ENCODE measurements at places on chromosomes 12 and 14.

- DNase-seq = no peak
These were observed 2.8 kb upstream of the C12orf43 start for GRCh38 chr12:121018860-121019617.

DNA sequence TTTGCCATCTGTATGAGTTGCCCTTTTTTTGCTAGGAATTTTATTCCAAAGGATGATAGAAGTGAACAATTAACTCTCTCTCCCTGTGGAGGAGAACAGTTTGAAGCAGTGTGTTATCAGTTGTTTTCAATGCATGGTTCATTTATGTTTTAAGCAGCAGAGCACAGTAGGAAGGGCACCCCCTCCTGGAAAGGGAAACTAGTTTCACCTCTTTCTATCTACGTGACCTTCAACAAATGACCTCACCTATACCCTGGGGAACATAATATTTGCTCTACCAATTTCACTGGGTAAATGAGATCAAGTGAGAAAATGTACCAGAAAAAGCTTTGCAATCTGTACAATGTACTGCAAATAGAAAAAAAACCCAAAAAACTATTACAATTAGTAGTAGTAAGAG is 5.4 kb upstream of the DCP1B start:
- no peak for DNase-seq

GRCh38 chr12:19801941-19802340 is 362.6 kb downstream of the AEBP2 start:
- DNase-seq = no peak

DNA sequence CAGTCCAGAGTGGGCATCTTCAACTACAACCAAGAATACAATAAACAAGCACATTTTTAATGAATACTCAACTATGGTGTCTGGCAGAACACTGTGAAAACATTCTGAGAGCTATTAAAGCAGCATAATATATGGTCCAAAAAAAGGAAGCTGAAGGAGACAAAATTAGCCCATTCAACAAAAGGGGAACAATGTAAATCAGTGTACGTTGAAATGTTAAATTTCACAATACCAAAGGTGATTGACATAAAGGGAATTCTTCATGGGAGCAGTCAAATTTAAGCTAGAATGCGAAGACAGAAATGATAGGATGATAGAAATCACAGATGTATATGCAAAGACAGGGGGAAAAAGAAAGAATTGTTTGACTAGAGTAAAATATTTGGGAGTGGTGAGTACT is 41.3 kb upstream of the SYCP3 start:
- no peak for DNase-seq

DNA sequence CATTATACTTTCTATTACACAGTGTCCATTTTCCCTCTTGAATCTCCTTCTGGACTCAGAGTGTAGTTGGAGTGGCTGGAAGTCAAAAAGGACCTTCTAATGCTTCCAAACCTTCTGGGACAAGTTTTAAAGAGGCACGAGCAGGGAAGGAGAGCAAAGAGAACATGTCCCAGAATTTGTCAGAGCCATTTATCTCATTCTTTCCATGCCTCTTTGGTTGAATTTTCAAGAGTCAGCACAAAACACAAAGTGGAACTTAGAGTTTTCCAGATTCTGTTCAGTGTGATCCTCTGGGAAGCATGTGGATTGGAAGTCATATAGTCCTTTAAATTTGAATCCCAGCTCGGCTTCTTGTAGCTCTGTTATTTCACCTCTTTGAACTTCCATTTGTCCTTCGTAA is 138.2 kb upstream of the PWP1 start:
- DNase-seq = no peak

DNA sequence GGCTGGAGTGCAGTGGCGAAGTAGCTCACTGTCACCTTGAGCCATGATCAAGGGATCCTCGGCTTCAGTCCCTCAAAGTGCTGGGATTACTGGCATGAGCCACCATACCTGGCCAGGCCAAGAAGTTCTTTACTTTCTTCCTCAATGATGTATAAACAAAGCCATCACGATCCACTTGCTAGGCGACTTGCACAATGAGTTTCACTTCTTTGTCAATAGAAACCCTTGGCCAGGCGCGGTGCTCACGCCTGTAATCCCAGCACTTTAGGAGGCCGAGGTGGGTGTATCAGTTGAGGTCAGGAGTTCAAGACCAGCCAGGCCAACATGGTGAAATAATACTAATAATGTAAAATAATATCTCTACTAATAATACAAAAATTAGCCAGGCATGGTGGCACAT is 14.4 kb upstream of the SPSB2 start:
- DNase-seq = no peak

DNA sequence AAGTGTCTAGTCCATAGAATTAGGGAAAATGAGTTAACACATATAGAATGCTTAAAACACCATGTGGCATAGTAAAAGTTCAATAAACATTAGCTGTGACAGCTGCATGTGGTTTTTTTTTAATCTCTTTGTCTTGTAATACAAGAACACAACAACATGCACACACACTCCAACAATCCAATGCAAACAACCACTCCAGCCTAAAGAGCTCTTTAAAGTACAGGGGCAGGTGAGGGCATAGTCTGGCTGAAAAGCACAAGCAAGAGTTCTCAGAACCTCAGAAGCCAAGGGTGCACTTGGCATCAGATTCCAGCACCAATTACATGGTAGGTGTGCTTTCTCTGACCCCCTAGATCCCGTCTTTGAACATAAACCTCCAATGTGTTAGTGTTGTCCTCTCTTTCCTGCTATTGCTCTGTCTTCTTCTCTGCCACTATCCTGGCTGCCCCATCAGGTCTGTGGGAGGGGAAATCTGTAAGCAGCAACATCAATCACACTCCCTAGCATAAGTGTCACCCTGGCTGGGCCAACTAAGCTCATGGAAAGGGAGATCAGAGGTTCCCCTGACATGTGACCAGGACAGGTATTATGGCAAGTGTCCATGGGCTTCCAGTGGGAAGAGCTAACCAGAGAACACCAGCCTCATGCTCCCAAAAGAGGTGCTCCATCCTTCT is 91.0 kb downstream of the SLC8A3 start:
- DNase-seq = no peak

DNA sequence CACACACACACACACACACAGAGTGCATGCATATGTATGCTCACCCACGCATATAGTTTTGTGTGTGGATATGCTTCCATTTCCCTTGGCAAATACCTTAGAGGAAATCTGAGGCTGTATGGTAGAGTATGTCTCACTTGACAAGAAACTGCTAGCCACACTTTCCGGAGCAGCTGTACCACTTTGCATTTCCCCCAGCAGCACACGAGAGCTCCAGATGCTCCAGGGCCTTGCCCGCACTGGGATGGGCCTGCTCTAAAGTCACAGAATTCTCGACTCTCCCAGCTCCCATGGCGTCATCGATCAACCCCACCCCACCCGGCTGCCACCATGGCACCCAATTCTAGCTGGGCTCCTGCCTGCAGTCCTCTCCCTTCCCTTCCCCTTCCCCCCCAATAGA is 21.9 kb downstream of the CLMN start:
- DNase-seq = no peak

DNA sequence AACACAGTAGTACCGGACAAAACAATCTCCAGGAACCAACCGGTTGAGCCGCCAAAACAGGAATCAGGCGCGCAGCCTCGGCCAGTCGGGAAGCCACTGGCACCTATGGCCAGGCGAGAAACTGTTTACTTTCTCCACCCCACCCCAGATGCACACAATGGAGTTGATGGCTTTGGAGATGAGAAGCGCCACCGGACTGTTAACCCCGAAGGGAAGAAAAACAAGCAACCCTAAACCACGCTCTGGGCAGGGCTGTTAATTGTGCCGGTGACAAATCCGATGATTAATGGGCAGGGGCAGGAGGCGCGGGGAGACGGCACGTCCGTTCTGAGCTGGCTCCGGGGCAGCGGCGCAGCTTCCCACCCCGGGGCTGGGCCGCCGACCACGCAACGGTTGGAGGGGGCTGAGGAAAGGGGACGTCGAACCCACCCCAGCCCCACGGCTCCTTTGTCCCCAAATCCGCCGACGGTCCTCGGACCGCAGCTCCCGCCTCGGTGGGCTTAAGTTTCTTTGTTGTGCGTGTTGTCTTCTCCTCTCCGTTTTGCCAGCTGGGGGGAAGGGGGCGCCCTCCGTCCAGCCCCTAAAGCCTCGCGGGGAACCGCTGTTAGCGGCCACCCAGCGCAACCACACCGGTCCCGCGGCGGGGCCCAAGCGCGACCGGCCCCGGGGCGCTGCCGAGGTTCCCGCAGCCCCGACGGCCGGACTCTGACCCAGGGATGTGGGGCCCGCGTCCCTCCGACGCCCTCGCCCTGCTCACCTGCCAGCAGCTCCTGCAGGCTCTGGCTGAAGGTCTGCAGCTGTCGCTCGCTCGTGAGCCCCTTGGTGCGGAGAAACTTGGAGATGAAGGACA is 790 bp downstream of the BTG1 start:
- peak; percentile 87 for DNase-seq

GRCh38 chr12:132153501-132154340 is 9.5 kb downstream of the NOC4L start:
- peak; percentile 77 for DNase-seq

GRCh38 chr12:109274381-109274780 is 34.7 kb downstream of the FOXN4 start:
- no peak for DNase-seq

GRCh38 chr12:116502989-116503496 is 56.1 kb upstream of the MAP1LC3B2 start:
- no peak for DNase-seq

DNA sequence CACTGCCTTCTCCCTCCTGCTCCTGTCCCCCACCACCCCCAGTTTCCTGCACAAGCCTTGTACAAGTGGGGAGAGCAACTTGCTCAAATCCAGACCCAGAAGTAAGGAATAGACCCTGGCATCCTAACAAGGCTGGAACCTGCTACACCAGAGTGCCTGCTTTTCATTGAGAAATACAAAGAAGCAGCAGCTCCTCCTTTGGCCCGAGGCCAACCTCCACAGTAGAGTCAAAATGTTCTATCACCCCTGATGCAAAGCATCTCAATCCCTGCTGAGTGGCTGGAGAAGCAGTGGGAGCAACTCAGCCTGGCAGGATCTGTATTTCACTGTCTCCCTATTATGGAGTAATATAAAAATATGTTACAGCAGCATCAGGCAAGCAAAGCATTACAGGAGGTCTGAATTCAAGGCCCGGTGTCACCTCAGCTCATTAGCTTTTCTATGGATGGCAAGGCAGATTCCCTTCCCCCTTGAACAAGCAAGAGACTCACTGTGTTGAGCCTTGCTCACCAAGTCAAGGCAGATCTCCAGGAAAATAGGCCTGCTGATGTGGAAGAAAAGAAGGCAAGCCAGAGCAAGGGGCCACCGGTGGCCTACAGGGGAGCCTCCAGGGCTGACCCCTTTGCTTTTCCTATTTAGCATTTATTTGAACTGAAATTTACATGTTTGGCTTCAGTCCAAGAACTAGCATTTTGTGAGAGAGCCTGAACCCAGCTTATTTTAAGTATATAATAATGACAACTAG is 186.3 kb upstream of the EGLN3 start:
- DNase-seq = no peak

DNA sequence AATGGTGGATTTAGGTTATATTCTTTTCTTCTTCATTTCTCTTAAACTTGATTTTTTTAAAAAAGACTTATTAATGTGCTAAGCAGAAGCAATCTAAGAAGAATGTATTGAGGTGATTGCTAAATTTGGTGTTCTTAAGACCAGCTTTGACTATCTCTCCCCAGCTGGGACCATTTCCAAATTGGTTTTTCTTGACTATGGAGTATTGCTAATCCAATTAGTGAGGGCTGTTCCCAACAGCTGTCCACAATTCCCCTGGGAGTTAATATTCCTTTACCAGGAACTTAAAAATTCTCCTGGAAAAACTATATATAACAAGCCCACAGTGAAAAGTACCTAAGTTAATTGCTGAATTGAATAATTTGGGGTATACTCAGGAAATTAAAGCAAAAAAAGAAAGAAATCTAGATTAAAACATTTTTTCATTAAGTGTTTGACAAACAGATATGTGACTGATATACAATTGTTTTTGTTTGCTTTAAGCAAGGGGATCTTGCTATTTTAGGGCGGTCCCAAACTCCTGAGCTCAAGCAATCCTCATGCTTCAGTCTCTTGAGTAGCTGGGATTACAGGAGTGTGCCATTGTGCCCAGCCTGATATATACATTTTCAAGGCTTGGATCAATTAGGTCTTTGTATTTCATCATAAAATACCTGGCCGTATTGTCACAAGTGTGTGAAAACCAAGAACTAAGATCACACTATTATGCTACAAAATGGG is 105.0 kb downstream of the FAR2 start:
- DNase-seq = no peak

GRCh38 chr14:101408077-101408831 is 153.0 kb upstream of the DIO3 start:
- no peak for DNase-seq

- DNase-seq = no peak
These were observed 179.8 kb downstream of the DERA start for GRCh38 chr12:16090974-16091373.

- DNase-seq = peak; percentile 7
These were observed 756.5 kb upstream of the TBX3 start for GRCh38 chr12:115440438-115440837.

DNA sequence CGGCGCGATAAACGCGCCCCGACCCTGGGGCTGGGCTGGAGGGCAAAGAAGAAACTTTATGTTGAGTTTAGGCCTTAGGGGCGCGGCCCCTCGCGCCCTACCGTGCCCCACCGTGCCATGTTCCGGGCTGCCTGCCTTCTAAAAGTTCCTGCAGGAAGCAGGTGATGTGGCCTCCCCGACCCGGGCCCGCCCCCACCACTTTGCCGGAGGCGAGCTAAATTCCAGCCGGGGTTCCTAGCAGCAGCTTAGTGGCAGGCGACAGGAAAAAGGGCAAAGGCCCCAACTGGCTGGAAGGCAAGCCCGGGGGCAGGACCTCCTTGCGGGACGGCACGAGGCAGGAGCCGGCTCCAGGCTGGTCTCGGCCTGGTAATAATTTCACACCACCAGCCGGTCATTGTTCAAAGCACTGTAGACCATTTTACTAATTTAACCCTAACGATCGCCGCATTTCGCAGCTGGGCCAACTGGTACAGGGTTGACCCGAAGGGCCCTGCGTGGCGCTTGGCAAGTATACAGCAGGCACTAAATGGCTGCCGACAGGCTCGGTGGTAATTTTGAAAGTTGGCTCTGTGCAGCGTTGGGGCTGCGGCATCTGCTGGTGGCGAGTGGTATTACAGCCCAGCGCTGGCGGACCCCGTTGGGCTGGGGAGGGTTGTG is 895 bp upstream of the CCDC88C start:
- peak; percentile 80 for DNase-seq

GRCh38 chr12:45794422-45794821 is 64.9 kb downstream of the ARID2 start:
- DNase-seq = no peak

GRCh38 chr12:25194722-25195055 is 271 bp downstream of the DNAI7 start:
- DNase-seq = no peak

GRCh38 chr14:67589204-67589770 is 10.8 kb downstream of the PIGH start:
- DNase-seq = no peak

Data from RKO (cell line).